SHP77 (cell line): ENCODE measurements at places on chromosomes 4 and X.

DNA sequence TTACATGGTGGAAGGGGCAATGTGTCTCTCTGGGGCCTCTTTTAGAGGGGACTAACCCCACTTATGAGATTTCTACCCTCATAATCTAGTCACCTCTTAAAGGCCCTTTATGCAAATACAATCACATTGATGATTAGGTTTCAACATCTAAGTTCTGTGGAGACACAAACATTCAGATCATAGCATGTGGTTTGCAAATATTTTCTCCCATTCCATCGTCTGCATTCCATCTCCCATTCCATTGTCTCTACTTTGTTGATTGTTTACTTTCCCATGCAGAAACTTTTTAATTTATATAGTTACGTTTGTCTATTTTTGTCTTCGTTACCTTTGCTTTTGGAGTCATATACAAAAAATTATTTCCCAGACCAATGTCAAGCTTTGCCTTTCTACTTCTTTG, 927.5 kb upstream of the INTU start:
- DNase-seq, result no peak

- no peak for DNase-seq
These were observed 6.9 kb upstream of the RPS3A start for GRCh38 chr4:151092488-151092887.

GRCh38 chrX:26262121-26262523, 46.2 kb downstream of the MAGEB5 start:
- no peak for DNase-seq

DNA sequence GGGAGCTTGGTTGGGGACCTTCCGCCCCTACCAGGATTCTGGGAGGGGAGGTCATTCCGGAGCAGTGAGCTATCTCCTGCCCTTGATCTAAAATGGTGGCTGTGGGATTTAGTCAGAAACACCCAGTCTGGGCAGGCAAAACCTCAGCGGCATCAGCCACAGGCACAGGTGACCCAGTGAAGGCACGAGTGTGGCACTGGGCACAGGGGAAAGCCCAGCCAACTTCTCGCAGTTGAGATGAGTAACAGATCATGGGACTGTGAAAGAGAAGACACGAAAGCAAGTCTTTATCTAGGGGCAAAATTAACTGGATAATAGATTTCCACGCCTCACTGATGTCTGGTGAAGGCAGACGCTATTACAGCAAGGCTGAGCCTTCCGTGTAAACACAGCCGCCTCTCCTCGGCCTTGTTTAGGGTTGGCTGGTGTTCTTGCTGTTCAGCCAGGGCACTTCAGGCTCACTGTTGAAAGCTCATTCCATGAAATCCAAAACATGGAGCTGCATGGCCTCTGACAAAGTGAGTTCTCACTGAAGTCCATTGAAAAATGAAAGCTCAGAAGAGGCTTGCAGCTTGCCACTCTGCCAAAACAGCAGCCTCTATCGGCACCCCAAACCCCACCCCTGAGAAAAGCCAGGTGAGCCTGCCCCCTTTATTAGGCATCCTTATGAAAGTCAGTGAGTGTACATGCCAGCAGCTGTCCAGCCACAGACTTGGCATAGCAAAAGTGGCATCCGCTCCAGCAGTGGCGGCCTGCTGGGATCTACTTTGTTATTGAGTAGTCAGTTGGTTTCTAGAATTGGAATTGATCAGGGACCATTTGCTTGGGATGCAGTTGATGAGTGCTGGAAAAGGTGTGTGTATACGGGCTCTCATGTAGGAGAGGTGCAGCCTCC, 102.3 kb upstream of the MTM1 start:
- no peak for DNase-seq

GRCh38 chrX:64885850-64886249, 90.4 kb downstream of the ZC4H2 start:
- no peak for DNase-seq

GRCh38 chr4:52866734-52867133, 4.6 kb downstream of the RASL11B start:
- DNase-seq, result no peak

- no peak for DNase-seq
These were observed 89.2 kb upstream of the GPM6B start for GRCh38 chrX:13906093-13906492.

DNA sequence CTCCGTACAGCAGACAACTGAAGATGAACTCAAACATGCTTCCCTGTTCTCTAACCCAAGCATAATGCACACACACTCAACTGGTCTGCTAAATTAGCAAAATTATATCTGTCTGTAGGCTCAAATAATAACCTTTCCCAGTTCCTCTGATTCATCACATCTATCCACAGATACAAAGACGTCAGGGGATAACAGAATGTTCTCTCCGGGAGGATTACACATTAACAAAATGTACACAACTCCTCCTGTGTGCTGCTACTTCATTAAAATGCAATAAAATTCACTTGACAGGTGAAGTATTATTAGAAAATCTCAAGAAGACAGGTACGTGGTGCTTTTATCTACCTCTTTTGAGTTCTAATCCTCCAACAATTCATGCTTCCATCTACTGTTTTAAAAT, 57.4 kb downstream of the FAT1 start:
- DNase-seq, result no peak

- DNase-seq, result no peak
These were observed 24.8 kb downstream of the SMIM20 start for GRCh38 chr4:25938787-25939186.

DNA sequence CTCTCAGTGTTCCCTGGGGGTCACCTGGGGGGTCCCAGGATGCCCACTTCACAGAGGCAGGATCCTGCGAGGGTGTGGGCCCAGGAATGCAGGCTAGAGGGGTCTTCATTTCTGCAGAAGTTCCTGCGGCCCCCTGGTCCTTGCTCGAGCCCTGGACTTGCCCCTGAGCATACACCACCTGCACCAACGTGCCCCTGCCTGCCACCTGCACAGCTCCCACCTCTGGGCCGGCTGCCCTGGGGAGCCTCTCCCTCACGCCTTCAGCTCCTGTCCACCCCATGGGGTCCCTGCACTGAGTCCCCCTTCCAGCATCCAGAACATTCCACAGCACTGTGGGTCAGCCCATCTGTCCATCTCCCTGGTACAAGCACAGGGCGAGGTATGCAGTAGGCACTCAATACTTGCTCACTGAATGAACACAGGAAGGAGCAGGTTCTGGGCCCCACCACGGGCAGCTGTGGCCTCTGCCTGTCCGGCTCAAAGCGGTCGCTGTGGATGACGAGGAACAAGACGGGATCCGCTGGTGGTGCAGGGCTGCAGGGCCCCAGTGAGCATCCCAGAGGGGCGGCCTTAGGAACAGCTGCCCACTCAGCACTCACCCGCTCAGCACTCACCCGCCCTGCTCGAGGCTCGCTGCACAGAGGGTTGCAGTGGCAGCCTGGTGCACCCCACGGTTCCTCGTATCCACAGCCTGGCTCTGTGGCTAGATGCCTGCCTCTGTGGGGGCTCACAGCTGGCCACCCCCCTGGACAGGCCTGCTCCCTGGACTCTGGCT, 70.5 kb upstream of the MXD4 start:
- DNase-seq, result no peak

DNA sequence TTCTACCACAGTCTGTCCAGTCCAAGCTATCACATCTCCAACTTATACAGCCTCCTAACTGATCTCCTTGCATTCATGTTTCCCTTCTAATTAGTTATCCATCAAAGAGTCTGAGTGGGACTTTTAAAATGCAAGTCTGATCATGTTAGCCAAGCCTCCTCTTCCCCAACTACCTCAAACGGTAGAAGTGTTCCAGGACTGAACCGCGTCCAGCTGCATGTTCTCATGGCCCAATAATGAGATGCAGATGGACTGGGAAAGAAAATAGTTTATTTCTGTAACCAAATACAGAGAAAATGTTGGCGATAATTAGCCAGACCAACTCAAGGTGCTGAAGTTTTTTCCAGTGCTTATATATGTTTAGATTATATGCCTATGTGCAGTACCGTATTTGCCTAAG, 46.6 kb upstream of the PPP1R2C start:
- no peak for DNase-seq
